ENCODE measurements at places on chromosomes 2 and 18.

GRCh38 chr2:218031261-218031660 is 28.5 kb upstream of the TNS1 start:
- DNase-seq = no peak

- DNase-seq = no peak
These were observed 69.7 kb downstream of the ZNF532 start for GRCh38 chr18:58934356-58934755.

DNA sequence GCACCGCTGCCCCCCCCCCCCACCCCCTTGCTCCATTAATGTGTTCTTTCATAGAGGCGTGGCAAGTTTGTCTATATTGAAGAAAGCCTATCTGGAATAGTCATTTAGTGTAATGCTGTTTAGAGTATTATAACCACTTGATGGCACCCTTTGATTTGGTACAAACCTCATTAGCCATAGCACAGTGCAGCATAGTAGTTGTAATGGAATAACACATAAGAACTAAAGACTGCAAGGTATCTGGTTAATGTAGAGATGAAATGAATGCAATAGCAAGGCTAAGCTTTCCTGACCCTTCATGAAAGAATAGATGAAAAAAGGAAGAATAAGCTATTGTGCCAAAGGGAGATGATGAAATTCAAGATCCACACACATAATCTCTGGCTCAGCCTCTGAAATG is 81.9 kb downstream of the EHBP1 start:
- no peak for DNase-seq

- DNase-seq = no peak
These were observed 122.6 kb upstream of the EPAS1 start for GRCh38 chr2:46174345-46175170.

DNA sequence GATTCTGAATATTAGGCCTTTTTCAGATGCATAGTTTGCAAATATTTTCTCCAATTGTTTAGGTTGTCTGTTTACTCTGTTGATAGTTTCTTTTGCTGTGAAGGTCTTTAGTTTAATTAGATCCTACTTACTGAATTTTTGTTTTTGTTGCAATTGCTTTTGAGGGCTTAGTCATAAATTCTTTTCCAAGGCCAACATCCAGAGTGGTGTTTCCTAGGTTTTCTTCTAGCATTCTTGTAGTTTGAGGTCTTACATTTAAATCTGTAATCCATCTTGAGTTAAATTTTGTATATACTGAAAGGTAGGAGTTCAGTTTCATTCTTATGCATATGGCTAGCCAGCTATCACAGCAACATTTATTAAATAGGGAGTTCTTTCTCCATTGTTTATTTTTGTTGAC is 404.8 kb downstream of the LNPK start:
- DNase-seq = no peak

DNA sequence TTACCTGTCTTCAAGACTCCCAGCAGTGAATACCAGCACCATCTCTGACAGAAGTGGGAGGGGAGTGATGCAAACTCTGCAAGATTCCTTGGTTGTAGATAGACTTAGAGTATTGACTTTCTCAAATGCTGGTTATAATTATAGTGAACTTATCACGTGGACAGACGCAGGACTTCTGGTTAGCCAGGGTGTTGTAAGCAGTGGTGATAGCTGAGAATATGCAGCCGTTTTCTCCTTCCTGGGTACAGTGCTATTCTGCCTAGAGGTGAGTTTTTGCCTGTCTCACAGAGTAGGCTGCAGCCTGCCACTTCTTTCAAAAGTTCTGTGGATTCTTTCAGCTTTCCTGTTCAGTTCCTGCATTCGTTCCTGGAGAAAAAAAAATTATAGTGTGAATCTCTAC is 733 bp upstream of the CXCR2 start:
- DNase-seq = no peak

DNA sequence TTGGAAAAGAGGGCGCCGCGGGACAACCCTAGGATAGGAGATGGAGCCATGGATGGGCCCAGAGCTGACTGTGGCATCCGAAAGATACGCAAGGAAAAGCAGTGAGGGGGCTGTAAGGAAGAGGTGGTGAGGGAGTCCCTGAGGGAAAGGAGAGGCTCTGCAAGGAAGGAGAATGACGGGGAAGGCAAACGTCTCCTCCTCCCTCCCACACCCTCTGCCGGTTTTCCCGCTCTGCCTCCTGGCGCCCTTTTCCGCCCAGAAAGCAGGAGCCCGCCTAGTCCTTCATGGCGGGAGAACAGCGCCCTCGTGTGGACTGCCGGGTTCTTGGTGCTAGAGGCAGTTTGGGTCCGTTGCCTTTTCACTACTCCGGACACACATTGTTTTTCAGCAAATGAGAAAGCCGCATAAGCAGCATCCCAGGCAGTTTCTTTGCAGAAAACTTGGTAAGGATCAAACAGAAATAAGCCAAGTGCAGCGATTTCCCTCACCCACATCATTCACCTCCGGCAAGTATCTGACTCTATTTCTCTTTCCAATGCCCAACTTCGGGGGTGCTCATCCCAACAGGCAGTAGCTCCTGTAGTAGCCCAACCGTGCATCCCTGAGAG is 200.4 kb downstream of the INO80D start:
- DNase-seq = peak; percentile 56

- no peak for DNase-seq
These were observed 131.8 kb upstream of the KYNU start for GRCh38 chr2:142745691-142746090.

DNA sequence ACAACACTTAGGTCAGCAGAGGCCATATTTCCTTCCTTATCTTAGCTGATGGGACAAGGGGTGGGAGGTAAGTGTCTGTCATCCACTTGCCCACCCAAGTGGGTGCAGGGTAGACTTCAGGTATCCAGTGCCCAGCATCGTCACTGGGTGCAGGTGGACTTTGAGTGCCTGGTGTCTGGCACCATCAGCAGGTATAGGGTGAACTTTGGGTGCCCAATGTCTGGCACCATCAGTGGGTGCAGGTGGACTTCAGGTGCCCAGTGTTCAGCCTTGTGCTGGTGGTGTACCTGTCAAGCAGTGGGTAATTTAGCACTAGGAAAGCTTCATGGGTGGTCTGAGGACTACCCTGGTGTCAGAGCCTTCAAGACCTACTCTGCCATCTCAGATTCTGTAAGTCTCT is 175.6 kb downstream of the SEPTIN10 start:
- DNase-seq = no peak

DNA sequence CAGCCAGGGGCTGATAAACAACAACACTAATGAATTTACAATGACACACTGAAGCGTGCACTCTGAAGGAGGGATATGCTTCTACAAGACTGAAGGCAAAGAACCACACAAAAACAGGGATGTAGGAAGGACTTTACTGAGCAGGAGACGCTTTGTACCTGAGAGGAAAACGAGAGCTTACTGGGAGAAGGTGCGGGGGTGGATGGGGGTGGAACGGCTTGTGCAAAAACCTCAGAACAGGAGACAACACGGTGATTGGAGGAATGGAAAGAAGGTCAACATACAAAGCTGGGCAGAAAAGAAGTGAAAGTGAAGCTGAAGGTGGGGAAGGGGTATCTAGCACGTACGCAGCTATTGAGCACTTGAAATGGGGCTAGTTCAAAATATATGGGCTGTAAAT is 93.1 kb downstream of the SLC8A1 start:
- DNase-seq = no peak

DNA sequence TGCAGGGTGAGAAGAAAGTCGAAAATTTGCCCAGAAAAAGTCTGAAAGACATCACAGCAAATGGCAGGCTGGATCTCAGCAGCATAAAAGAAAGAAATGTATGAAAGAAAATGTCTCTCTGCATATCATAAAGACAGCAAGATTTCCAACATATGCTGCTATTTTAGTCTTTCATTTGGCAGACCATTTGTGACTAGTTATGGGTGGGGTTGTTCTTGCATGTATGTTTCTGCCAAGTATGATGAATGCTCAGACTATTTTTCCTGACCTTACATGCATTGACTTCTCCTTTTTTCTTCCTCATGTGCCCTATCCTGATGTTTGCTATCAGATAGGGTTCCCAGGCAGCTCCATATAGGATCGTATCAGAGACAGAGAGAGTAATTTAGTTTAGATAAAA is 58.5 kb upstream of the PARD3B start:
- peak; percentile 50 for DNase-seq

GRCh38 chr2:100425573-100426383 is 8.3 kb upstream of the CHST10 start:
- no peak for DNase-seq

- DNase-seq = peak; percentile 76
These were observed at the start of gene FIGN for GRCh38 chr2:163735685-163736432. TSS of gene FIGN (minus strand) at chr2:163736008. CDS start at chr2:163734927, 1,081 bp downstream.

- no peak for DNase-seq
These were observed 577.3 kb downstream of the EPHA4 start for GRCh38 chr2:220994846-220995245.

- no peak for DNase-seq
These were observed 10.6 kb upstream of the IHH start for GRCh38 chr2:219071131-219071816.

GRCh38 chr2:221444106-221444505 is 128.0 kb downstream of the EPHA4 start:
- peak; percentile 60 for DNase-seq

DNA sequence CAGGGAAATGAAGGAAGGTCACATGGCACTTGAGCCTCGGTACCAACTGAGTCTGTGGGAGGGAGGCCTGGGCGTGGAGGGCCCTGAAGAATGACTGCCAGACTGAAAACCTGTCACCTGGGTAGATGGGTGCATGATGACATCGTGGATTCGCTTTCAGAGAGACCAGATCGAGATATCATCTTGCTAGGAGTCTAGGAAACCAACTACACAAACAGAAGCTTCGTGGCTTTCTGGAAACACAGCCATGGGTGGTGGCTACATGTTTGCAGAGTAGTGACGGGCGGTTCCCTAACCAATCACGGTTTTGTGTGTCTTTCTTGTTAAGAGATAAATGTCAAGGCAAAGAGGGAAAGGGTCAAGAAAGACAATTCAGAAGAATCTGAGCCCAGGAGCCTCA is 155.0 kb downstream of the EIPR1 start:
- no peak for DNase-seq

- DNase-seq = no peak
These were observed 18.0 kb downstream of the ZNF532 start for GRCh38 chr18:58882686-58883085.

DNA sequence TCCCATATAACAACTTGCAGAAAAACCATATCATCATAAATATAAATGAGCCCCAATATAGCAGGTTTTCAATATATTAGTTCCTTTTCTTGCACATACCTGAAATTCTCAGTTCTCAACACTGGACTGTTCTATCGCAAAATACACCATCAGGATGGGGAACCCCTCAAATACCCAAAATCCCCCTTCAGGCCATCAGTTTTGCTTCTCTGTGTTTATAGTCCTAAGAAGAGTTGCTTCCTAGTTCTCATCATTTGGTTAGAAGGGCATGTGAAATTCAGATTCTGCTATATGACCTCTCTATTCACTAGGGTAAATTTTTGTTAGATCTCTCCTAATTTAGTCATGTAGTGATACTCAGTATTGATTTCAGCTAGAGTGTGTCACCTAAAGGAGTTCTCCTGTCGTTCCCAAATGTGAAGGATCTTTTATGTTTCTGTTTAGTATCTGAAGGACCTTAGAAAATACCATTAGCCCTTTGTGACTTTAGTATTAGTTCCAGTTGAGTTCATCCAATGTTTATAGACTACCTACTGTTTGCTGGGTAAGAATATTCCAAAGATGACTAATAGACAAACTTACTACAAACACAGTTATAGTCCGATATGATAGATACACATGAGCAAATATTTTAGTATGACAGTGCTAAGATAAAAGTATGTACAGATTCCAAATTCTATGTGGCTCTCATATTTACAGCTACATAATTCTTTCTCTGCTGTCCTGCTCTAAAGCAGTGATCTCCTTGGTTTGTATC is 115.8 kb downstream of the TTC27 start:
- no peak for DNase-seq

DNA sequence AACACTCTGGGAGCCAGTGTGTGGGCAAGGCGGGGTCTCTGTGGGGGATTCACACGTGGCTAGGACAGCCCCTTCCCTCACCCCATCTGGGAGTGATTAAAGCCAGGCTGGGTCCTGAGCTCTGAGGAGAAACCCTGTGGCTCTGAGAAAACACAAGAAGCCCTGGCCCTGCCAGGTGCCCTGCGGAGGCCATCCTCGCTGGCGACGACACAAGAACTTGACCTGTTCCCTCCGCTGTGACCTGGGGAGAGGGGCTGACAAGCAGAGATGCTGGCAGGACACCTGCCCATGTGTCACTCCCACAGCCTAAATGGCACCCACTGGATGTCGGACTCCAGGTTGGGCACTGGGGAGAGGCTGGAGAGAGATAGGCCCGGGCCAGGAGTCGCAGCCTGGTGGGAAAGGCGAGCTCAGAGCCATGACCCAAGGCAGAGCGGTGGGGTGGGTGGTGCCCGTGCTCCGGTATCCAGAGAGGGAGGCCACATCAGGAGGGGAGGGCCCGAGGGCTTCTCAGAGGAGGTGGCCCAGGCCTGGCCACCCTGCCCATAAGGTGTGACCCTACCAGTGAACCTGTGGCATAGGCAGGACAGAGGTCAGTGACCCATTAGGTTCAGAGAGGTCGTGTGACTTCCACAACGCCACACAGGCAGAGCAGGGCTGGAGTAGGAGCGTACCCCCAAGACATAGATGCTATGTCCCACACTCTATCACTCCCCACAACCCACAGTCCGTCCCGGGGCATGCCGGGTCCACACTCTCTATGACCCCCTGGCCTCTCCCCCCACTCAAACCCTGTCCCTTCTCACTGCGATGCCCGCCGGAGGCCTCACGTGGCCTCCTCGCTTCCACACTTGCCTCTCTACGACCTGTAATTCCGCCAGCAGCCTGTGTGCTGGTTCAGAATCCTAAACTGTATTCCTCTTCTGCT is 59.4 kb upstream of the HPCAL1 start:
- DNase-seq = no peak

DNA sequence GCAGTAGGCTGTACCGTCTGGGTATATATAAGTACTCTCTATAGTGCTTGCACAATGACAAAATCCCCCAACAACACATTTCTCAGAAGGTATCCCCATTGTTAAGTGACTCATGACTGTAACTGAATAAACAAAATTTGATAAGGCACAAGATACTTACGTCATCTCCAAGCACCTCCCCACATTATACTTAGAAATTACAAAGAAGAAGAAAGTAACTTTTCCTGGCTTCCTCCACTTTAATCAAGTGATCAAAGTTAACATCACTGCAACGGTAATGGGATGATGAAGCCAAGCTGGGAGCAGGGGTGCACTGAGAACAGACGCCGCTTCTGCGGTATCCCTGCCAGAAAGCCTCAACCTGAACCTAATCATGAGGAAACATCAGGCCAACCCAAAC is 9.7 kb downstream of the TNS1 start:
- no peak for DNase-seq

GRCh38 chr2:221924576-221924975 is 352.5 kb upstream of the EPHA4 start:
- DNase-seq = no peak

Measured in stromal cell of bone marrow (primary cell).